Substantia nigra (tissue), 51 donors: ENCODE measurements at places on chromosomes 6 and 20.

- no peak for DNase-seq
These were observed 17.9 kb upstream of the TRIM26 start for GRCh38 chr6:30231067-30231466.

DNA sequence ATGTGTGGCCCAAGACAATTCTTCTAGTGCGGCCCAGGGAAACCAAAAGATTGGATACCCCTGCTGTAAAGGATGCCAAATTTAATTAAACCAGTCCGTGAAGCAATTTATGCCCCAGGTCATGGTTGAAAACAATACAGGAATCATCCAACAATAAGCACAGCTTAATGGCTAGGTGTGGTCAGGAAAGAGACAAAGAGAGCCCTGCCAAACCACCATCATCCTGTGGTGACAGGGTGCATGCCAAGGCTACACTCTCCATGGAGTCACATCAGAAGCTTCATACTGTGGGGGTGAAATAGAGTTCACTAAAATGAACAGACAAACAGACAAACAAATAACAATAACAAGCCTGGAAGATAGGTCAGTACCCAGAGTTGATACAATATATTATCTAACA is 62.7 kb downstream of the DZANK1 start:
- DNase-seq, result no peak

- no peak for DNase-seq
These were observed 48.7 kb upstream of the BMP2 start for GRCh38 chr20:6718662-6719368.

- DNase-seq, result no peak
These were observed 75.8 kb downstream of the TMEM170B start for GRCh38 chr6:11613336-11613735.

DNA sequence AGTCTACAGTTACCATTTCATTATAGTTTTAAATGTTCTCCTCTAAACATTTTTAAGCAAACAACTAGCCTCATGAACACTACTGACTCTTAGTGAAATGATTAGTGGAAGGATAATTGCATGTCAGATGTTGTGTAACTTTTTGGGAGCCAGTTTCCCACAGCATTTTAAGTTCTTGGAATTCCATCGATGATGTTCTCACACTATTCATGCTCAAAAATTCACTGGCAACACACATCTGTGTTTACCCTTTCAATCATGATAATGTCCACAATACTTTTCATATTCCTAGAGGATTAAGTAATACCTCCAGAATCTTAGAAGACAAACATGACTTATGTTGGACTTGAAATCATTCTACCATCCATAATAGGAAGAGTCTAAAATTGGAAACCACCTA is 678.1 kb upstream of the ID4 start:
- no peak for DNase-seq

GRCh38 chr6:41269166-41269565 is 17.3 kb downstream of the TREM1 start:
- DNase-seq, result no peak

GRCh38 chr6:167091805-167092107 is 31.1 kb upstream of the CCR6 start:
- DNase-seq, result no peak

DNA sequence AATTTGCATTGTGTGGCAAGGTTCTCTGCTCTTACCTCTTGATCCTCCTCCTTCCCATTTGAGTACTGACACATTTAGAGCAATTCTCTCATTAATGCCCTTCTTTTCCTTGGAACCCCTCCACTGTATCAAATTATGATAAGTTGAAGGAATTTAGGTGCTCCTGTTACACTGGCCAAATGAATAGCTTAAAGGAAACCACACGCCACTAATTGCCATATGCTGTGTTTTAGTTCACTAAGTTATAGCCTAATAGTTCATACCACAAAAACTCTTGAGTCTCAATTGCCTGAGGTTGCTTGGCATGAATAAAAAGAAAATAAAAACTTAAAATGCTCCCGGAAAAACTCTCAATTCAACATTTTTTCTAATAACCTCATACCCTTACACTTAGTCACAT is 1239.3 kb downstream of the EPHA7 start:
- no peak for DNase-seq

GRCh38 chr20:62603907-62604785 is 38.2 kb upstream of the SLCO4A1 start:
- no peak for DNase-seq

- no peak for DNase-seq
These were observed 60.7 kb downstream of the SUN5 start for GRCh38 chr20:32943490-32944052.

GRCh38 chr20:37480919-37481318 is 40.1 kb upstream of the NNAT start:
- no peak for DNase-seq

- no peak for DNase-seq
These were observed 696 bp upstream of the SUPT3H start for GRCh38 chr6:45378334-45378926.

GRCh38 chr6:98777762-98778161 is 56.6 kb upstream of the POU3F2 start:
- no peak for DNase-seq

DNA sequence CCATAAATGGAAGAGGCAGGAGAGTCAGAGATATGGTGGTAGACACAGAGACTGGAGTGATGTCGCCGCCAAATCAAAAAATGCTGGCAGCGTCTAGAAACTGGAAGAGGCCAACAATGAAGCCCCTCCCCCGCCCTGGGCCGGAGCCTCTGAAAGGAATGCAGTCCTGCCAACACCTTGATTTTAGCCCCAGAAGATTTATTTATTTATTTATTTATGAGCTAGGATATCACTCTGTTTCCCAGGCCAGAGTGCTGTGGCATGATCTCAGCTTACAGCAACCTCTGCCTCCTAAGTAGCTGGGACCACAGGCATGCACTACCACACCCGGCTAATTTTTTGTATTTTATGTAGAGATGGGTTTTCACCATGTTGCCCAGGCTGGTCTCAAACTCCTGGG is 82.6 kb upstream of the CCDC167 start:
- DNase-seq, result no peak

DNA sequence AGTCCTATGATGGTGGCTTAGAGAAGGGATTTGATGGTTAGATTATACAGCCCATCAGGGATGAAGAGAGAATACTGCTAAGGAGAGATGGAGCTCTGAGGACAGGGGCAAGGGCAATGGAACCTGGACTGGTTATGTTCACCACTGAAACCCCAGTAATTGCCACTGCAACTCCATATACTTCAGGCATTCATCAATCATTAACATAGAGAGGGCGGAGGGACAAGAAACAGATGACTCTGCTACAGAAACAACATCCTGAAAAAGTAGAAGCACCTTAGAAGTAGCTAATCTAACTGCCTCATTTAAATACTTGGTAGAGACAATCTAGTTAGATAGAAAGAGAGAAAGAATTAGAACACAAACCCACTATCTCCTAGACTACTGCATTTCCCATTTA is 89.8 kb downstream of the MDN1 start:
- DNase-seq, result no peak

- no peak for DNase-seq
These were observed 200.7 kb upstream of the THBS2 start for GRCh38 chr6:169454204-169454871.

DNA sequence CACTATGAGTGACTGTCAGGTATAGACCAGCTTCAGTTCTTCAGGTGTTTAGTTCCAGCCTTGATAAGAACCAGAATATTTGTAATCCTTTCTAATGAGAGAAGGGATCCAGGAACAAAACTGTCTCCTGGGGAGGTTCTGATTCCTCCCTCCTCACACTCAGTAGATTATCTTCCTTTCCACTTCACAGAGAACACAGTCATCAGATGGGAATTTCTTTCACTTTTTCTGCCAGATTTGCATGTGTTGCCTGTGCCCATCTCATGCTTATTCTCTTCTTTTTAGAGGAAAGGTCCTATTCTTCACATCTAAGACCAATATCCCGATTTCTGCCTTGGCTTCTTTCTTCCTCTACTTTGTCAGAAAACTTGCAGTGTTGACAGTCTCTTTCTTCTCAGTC is 50.8 kb downstream of the CD109 start:
- no peak for DNase-seq

GRCh38 chr20:53950031-53950430 is 120.4 kb downstream of the BCAS1 start:
- DNase-seq, result no peak

GRCh38 chr20:42587427-42587826 is 602.3 kb downstream of the PTPRT start:
- no peak for DNase-seq

DNA sequence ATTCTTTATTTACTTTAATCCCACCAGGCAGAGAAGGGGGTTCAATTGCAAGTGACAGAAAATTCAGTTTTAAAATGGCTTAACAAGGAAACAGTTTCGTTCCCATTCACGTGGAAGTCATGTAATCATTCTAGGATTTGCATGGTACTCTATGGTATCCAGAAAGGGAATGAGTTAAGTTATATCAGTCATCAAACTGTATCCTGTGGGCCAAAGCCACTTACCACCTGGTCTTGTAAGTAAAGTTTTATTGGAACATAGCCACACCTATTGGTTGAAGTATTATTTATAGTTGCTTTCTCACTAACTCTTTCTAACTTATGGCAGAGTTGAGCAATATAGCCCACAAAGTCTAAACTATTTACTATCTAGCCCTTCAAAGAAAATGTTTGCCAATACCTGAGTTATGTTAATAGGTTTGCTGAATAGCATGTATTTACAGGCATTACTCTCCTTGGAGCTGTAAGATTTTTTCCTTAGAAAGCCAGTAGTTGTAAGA is 10.2 kb upstream of the MMS22L start:
- no peak for DNase-seq

- no peak for DNase-seq
These were observed 128.4 kb downstream of the SYCP2 start for GRCh38 chr20:59804871-59805665.

DNA sequence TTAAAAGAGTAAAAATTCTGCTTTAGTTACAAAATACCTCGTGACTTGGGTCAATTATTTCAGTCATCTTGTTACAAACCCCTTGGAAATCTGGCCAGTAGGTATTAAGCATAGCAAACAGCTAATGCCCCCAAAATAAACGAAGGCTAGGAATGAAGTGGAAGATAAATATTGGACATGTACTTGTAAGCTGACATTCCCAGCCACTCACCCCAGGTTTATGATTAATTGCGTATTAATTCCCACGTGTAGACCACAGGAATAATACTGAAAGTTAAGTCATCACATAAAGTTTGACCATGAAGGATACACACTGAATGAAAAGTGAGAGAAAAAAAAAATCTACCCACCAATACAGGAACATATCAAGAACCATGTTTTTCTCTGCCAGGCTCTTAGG is 936.5 kb upstream of the ADGRB3 start:
- DNase-seq, result no peak

- no peak for DNase-seq
These were observed 436.2 kb upstream of the SOX4 start for GRCh38 chr6:21157186-21157929.

DNA sequence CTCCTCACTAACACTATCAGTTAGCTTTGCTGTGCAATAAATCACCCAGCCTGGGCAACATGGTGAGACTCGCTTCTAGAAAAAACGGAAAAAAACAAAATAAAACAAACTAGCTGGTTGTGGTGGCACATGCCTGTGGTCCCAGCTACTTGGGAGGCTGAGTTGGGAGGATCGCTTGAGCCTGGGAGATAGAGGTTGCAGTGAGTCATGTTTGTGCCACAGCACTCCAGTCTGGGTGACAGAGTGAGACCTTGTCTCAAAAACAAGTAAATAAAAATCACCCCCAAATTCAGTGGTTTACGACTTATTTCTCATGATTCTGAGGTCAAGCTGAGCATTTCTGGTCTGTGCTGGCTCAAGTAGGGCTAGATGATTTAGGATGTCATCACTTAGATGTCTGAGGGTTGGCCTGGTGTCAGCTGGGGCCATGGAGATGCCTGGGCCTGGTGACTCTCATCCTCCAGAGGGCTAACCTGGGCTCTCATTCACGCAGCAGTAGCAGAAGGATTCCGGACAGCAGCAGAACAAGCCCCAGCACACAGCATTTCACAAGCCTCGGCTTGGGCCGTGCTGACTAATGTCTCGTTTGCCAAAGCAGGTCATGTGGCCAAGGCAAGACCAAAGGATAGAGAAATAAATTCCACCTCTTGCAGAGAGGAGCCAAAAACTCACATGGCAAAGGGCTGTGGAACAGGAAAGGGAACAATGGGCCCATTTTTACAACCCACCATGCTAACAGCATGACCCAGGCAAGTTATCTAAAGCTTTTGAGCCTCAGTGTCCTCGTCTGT is 32.5 kb downstream of the MGME1 start:
- peak; percentile 51 for DNase-seq

DNA sequence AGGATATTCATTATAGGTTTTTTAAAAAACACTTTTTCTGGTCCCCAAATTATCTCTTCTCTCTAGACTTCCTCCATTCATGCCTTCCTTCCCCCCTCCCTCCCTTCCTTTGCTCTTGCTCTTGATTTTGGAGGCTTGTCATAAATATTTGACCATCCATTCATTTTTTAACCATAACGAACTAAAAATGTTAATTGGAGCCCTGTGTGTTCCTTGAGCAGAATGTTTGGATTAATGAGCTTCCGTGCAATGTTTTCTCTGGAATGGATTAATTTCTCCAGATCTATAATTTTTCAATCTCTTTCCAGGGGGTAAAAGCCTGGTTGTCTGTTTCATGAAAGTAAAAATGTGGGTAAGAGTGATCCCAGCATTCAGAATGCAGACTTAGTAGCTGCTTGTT is 155.5 kb downstream of the ESR1 start:
- no peak for DNase-seq

DNA sequence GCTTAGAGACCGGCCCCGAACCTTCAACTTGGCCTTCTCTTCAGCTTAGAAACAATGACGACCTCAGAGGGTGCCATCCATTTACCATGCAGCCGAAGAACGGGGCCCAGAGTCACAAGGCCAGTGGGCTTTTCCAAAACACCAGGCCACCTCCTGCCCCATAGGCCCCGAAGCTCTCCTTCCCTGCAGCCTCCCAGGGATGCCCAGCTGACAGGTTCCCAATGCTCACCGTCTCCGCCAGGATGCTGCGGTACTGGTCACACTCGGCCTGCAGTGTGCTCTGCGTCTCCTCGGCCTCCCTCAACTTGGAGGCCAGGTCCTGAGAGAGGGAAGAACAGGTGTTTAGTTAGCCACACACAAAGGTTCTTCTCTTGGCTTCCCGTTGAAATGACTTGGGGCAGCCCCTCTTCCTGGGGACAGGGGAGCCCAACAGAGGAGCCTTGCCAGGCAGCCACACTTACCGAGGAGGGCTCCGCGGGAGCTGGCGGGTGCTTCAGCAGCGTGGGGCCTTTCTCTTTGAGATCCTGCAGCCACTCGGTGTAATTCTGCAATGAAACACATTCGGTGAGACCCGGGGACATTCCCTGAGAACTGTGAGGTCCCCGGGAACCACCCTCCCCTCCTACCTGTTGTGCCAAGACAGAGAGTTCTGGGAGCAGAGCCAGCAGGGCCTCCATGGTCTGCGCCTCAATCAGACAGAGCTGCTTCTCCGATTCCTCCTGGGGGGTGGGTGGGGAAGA is 51.5 kb downstream of the DSTN start:
- DNase-seq, result no peak

GRCh38 chr6:141394125-141394536 is 738.6 kb upstream of the GJE1 start:
- DNase-seq, result no peak

GRCh38 chr20:41889844-41890224 is 271.7 kb upstream of the CHD6 start:
- no peak for DNase-seq

- DNase-seq, result no peak
These were observed 63.7 kb downstream of the HIVEP2 start for GRCh38 chr6:142881290-142881689.

- DNase-seq, result no peak
These were observed 982.2 kb upstream of the MAP3K7 start for GRCh38 chr6:91569071-91569470.

GRCh38 chr6:32223258-32224235 is at the start of gene NOTCH4:
Gene NOTCH4, minus strand, starts transcription at chr6:32224067. Its CDS starts 139 bp downstream, at chr6:32223928.
- no peak for DNase-seq
